ENCODE measurements at places on chromosomes 2 and 18. TPM values are rescaled to one million over a fixed set of nuclear protein-coding genes. Genes with fewer than 3 reads are reported as not detected.

C2orf80 gene
- total RNA-seq = not detected

- DNase-seq = no peak
These were observed 49.9 kb downstream of the TMEM17 start for GRCh38 chr2:62455957-62456692.

DNA sequence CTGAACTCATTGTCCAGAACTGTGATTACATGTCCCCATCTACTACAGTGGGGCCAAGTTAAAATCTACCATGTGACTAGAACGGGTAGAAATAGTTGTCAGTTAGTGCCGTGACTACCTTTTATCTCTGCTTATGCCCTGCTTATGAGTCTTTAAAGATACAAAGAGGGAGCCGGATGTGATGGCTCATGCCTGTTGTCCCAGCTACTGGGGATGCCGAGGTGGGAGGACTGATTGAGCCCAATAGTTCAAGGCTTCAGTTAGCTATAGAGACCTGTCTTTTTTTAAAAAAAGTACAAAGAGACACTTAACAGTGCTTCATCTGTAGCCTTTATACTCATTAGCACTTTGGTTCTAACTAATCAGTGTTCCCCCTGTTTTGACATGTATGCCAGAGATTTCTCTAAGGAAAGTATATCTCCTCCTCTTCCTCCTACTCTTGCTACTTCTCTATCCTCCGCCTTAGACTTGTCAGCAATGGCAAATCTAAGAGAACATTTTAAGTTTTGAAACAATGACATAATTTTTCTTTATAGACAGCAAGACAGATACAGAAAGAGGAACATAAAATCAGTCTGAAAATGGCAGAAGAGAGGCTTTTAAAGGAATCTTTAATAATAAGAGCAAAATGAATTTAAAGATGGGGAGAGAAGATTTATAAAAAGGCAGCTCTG, 45.0 kb downstream of the NBEAL1 start:
- no peak for DNase-seq

DNA sequence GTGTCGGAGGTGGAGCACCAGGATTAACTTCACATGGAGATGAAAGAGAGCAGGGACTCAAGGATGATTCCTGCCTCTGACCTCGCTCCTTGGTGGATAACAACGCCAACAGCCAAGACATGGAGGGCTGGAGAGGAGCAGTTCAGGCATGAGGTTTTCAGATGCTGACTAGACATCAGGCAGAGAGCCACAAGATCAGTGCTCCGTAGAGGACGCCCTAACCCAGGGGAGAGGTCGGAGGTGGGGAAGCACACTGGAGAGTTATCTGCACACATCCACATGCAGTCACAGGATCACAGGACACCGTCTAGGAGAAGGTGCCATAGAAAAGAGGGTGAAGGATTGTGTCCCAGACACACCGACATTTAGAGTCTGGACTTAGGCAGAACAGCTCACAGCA, 344.3 kb downstream of the EIPR1 start:
- DNase-seq = no peak
